Endodermal cell (in vitro differentiated cells): ENCODE measurements at places on chromosomes 1 and 21.

GRCh38 chr1:58156831-58157230 lies 389.7 kb downstream of the OMA1 start:
- DNase-seq, result no peak

- DNase-seq, result peak; percentile 77
These were observed 53.1 kb upstream of the GPR37L1 start for GRCh38 chr1:202069662-202070061.

DNA sequence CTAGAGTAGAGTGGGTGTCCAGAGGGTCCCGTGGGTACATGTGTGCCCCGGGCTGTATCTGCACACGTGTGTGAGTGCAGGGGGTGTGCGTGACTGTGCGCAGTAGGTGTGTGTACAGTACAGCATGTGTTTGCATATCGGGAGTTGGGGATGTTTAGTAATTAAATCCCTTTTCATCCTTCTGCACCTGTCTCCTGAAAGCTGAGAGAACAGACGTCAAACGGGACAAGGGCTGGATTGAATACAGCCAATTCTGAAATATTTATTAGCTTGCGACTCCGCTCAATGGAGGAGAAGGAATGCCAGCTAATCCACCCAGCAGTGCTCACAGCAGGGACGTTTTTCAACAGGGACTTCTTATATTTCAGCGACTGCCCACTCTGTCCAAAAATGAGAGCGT lies 44.7 kb upstream of the CASZ1 start:
- no peak for DNase-seq

DNA sequence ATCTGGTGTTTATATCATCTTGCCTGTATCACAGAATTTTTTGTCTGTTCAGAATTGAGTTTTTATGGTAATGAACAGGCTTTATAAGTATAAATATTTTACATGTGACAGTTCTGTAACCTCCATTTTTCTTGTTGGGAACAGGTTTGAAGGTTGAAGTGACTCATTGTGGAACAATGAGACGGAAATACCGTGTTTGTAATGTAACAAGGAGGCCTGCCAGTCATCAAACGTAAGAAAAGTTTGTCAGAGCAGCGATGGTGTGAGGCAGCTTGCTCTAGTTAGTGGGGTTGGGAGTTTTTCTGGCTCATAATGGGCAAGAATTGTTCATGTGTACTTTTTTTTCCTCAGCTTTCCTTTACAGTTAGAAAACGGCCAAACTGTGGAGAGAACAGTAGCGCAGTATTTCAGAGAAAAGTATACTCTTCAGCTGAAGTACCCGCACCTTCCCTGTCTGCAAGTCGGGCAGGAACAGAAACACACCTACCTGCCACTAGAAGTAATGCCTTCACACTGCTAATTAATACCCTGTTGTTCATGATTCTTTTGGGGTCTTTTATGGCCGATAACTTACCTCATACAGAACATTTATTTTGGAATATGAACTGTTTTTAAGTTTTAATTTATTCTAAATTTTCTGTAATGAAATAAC lies 75.2 kb upstream of the TEKT2 start:
- no peak for DNase-seq

- DNase-seq, result no peak
These were observed 50.8 kb downstream of the CNIH3 start for GRCh38 chr1:224666913-224667312.

GRCh38 chr1:201724039-201724765 lies 104.8 kb upstream of the IPO9 start:
- no peak for DNase-seq
